A549 treated with GW870086 at 1 μM for 4 hours (cell line): ENCODE measurements at places on chromosomes 13 and 19. TPM values are rescaled to one million over a fixed set of nuclear protein-coding genes. Genes with fewer than 3 reads are reported as not detected.

ZNF536 gene
- total RNA-seq, result not detected in 5 replicates

ETV2 gene
- 2.1 to 3.1 TPM (median 2.2 TPM) in 5 replicates for total RNA-seq

ZNF135 gene
- not detected in 5 replicates for total RNA-seq

KCNN4 gene
- 44.8 to 64.3 TPM (median 57.6 TPM) in 5 replicates for total RNA-seq

APOC4 gene
- not detected in 5 replicates for total RNA-seq

CEACAM4 gene
- not detected in 5 replicates for total RNA-seq

MYADM gene
- 202 to 310 TPM (median 291 TPM) in 5 replicates for total RNA-seq

ZNF154 gene
- total RNA-seq, result not detected in 5 replicates

GRIN2D gene
- total RNA-seq, result 6.9 to 10.3 TPM (median 9.5 TPM) in 5 replicates

METTL21C gene
- not detected in 5 replicates for total RNA-seq

POSTN gene
- 0.09 TPM in 1 of 5 replicates, not detected in the others for total RNA-seq

HIF3A gene
- not detected in 5 replicates for total RNA-seq

PLPPR3 gene
- total RNA-seq, result 2.3 to 5.5 TPM (median 4.8 TPM) in 5 replicates

ATP12A gene
- not detected in 5 replicates for total RNA-seq

ZNF229 gene
- total RNA-seq, result 2.3 to 3.4 TPM (median 3.0 TPM) in 5 replicates

PEX11G gene
- 1.6 to 2.4 TPM (median 2.1 TPM) in 5 replicates for total RNA-seq

FLT3 gene
- total RNA-seq, result not detected in 5 replicates

ZNF584 gene
- total RNA-seq, result 18.1 to 21.1 TPM (median 20.1 TPM) in 5 replicates

PDX1 gene
- total RNA-seq, result 0.05 to 0.22 TPM (median 0.07 TPM) in 4 of 5 replicates, not detected in the other

KIR2DL3 gene
- not detected in 5 replicates for total RNA-seq

OR7C1 gene
- total RNA-seq, result not detected in 5 replicates

CNMD gene
- not detected in 5 replicates for total RNA-seq

CASP14 gene
- not detected in 5 replicates for total RNA-seq

BABAM1 gene
- total RNA-seq, result 59.7 to 68.1 TPM (median 61.7 TPM) in 5 replicates

CPB2 gene
- not detected in 5 replicates for total RNA-seq

ZNF835 gene
- not detected in 5 replicates for total RNA-seq

PRRG2 gene
- 0.45 to 0.95 TPM (median 0.87 TPM) in 5 replicates for total RNA-seq

ZNF285 gene
- total RNA-seq, result 1.7 to 2.5 TPM (median 2.4 TPM) in 5 replicates

TM9SF2 gene
- total RNA-seq, result 50.3 to 64.3 TPM (median 62.1 TPM) in 5 replicates

CRX gene
- not detected in 5 replicates for total RNA-seq

CGB2 gene
- total RNA-seq, result 0.26 to 0.34 TPM (median 0.26 TPM) in 3 of 5 replicates, not detected in the others

RPL36 gene
- total RNA-seq, result 707 to 899 TPM (median 777 TPM) in 5 replicates

PGLYRP1 gene
- total RNA-seq, result not detected in 5 replicates

EVI5L gene
- total RNA-seq, result 1.3 to 1.7 TPM (median 1.5 TPM) in 5 replicates

ZNF880 gene
- 0.73 to 1.2 TPM (median 0.97 TPM) in 5 replicates for total RNA-seq

ZNF534 gene
- not detected in 5 replicates for total RNA-seq

CAPS gene
- 0.86 to 1.5 TPM (median 0.96 TPM) in 5 replicates for total RNA-seq

GDF15 gene
- 20.9 to 43.1 TPM (median 31.3 TPM) in 5 replicates for total RNA-seq

IL4I1 gene
- total RNA-seq, result 0.51 to 1.4 TPM (median 0.71 TPM) in 5 replicates

ZNF844 gene
- not detected in 5 replicates for total RNA-seq

ZIK1 gene
- not detected in 5 replicates for total RNA-seq

ZNF440 gene
- 0.05 to 0.21 TPM (median 0.12 TPM) in 3 of 5 replicates, not detected in the others for total RNA-seq
